Right hindlimb (tissue), 1 donor: ENCODE measurements at places on chromosomes 2 and 18.
A peak's percentile ranks its signal among the peaks of the same experiment; 100 is the strongest.

- DNase-seq = no peak
These were observed 284.4 kb downstream of the AFF3 start for GRCh38 chr2:99857867-99858444.

DNA sequence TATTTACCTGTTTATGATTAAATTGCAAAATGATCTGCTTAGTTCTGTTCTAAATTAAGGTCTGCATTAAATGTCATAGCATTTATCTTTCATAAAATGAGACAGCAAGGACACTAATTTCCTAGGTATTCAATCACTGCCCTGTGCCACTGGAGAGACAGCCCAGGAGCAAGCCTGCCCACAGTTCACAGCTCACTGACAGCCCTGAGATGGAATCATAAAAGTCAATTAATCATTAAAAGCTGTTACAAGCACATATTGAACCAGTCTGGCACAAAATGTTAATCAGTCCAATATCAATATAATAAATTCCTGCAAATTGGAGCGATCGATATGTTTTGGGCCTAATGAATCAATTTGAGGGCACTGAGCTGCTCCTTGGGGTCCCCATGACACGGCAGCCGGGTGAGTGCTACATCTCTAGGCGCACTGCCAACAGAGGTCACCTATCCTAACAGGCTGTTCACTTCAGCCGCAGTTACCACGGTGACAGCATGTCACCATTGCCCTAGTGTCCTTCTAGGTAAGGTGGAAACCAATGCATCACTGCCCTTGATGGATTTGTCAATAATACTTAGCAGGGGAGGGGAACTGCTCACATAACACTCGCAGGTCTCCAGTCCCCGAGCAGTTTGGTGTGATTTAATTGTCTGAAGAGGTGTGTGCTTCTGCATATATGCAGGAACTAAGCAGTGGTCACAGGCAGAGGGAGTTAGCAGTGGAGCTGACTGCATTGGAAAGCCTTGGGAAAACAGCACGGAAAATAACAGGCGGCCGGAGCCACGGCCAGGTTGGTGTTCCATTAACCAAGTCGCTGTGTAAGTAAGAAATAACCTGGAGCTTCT lies 47.3 kb downstream of the POU3F3 start:
- no peak for DNase-seq

DNA sequence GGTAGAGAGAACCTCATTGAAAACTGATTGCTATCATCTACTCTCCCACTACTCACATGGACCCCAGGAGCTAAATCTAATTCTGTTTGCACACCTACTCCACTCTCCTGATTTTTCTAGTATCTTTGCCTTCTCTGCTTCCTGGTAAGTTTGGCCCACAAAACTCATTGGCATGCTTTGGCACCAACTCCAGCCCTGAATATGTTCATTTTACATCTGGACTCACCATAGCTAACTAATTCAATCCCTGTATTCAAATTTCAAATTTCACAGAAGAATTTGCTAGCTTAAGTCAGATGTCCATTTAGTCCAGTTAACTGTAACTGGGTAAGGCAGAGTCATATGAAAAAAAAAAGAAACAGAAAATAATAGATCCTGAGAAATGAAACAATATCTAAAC lies 442.1 kb downstream of the SUCLG1 start:
- DNase-seq = no peak

DNA sequence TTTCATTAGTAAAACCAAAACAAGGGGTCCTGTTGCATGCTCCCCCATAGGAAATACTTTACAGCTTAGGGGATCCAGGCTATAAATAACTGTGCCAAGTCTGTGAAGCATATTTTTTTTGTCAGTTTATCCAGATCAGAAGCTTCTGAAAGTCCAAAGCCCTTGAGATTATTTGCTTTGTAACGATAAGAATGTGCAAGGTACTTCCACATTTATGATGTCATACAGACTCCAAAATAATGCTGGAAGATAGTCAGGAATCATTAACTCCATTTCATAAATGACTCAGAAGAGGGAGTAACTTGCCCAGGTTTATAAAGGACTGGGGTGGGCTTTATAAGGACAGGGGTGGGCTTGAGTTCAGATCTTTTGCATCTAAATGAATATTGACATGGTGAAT lies 29.3 kb downstream of the RDH14 start:
- DNase-seq = no peak

- no peak for DNase-seq
These were observed 53.4 kb downstream of the THADA start for GRCh38 chr2:43542285-43542933.

GRCh38 chr2:233179848-233180366 lies 71.6 kb upstream of the ATG16L1 start:
- no peak for DNase-seq

GRCh38 chr2:199310771-199311585 lies 146.8 kb downstream of the SATB2 start:
- DNase-seq = no peak

GRCh38 chr2:174546519-174547506 lies 50.8 kb downstream of the WIPF1 start:
- DNase-seq = no peak

GRCh38 chr18:44588508-44588907 lies 92.2 kb upstream of the SETBP1 start:
- DNase-seq = no peak

GRCh38 chr2:177728920-177729319 lies 336.3 kb downstream of the AGPS start:
- no peak for DNase-seq

GRCh38 chr2:55232863-55233657 lies 572 bp downstream of the RPS27A start:
- peak; percentile 56 for DNase-seq

DNA sequence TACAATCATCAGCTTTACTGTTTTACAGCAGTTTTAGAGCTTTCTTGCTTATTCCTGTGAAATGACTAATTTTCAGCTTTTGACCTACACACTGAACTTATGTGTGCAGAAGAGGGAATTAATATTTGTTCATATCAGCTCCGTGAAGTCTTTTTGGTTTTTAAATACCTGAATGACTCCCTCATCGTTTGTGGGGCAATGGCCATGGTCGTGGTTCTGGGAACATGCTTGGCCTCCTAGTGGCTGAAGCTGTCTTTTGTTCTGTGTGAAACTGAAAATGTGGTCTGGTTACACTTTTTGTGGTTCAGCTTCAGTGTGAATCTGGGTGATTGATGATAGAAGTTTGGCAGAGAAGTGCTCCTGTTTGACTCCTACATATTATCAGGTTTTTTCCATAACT lies 408.1 kb downstream of the THSD7B start:
- DNase-seq = no peak

DNA sequence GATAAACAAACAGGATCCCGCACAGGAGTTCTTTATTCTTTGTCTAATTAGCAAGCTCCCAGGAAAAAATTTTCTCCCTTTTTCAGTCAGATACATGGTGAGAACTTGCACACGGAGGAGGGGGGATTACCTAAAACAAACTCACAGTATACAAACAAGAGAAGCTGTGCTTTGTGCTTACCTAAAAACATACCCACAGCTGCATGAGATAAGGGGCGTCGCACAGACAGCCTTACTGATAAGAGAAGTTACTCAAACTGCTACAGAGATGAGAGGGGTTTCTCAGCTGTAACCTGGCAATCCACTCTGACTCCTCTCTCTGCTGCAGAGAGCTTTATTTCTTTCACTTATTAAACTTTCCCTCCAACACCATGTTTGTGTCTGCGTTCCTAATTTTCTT lies 32.9 kb upstream of the ST3GAL5 start:
- no peak for DNase-seq

DNA sequence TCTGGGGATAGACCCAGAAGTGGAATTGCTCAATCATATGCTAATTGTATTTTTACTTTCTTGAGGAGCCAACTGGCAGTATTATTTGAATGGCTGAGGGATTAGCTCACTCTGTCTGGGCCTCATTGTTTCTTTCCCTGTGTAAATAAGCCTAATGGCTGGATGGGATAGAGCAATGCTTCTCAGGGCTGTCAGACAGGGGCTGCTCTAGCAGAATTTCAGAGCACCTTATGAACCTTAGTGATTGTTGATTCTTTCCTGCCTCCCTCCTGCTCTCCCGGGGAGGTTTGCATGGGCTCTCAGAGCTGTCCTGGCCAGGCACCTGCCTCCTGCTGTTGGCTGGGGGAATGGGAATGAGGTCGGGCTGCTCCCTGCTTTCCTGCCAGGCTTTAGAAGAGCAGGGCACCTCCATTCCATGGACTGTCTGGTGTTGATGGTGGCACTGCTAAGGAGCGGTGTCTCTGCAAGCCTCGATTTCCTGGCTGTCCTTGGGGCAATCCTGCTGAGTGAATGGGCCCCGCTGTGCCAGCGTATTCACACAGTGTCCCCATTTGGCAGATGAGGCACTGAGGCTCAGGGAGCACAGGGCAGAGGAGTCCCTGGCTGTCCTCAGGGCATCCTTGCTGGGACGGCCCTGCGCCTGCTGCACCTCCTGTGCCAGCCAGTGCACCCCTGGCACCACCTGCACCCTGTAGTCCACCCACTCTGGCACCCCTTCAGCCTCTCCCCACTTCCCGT lies 468.2 kb upstream of the HS6ST1 start:
- no peak for DNase-seq

GRCh38 chr18:49648811-49649210 lies 87.0 kb downstream of the LIPG start:
- no peak for DNase-seq

- DNase-seq = peak; percentile 32
These were observed 56.9 kb upstream of the TMEM178A start for GRCh38 chr2:39608686-39609441.

- no peak for DNase-seq
These were observed 64.3 kb upstream of the EPAS1 start for GRCh38 chr2:46232860-46233259.

DNA sequence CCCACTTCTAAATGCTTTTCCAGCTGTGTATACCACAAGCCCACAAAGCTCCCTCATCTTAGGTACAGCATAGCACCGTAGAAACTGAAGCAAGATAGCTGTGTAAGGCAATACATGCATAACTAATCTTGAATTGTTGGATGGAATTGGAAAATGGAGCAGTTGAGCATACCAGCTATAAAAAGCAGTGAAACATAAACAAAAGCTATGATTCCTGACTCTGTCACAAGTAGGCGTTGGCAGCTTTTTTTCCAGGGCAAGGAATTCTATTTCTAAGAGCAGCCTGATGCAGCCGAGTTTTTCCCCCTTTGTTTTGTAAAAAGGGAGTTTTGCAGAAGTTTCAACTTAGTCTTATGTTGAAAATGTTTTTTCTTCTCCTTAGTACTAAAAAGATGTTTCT lies 32.4 kb downstream of the MOGAT1 start:
- DNase-seq = no peak

DNA sequence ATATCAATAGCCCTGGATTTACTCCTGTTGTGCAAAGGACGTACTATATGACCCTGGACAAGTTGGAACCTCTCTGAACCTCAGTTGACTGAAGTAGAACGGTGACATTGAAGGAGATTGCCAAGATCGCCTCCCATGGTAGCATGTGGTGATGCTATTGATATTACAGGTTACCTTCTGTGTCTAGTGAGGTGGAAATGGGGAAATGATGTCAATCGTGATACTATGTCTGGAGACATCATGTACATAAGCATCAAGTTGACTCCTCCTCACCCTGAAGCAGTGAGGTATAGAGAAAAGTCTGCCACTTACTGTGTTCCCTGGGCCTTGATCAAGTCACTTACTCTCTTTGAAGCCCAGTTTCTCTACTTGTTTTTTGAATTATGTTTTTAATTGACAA lies 93.9 kb downstream of the KLF7 start:
- DNase-seq = no peak

- no peak for DNase-seq
These were observed 98.3 kb downstream of the MAPRE2 start for GRCh38 chr18:35139517-35139916.

GRCh38 chr2:131673400-131674173 lies 145.9 kb downstream of the CCDC74A start:
- DNase-seq = peak; percentile 83

DNA sequence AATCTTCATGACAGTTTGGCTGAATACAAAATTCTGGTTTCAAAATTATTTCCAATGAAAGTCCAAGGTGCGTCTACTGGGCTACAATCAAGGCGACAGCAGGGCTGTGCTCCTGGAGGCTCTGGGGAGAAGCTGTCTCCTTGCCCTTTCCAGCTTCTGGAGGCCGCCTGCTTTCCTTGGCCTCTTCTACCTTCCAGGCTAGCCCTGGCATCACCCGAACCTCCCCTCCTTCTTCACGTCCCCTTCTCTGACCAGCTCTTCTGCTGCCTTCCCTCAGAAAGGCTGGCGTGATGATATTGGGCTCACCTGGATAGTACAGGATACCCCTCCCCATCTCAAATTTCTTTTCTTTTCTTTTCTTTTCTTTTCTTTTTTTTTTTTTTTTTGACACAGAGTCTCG lies 115.5 kb downstream of the KCNF1 start:
- DNase-seq = no peak

DNA sequence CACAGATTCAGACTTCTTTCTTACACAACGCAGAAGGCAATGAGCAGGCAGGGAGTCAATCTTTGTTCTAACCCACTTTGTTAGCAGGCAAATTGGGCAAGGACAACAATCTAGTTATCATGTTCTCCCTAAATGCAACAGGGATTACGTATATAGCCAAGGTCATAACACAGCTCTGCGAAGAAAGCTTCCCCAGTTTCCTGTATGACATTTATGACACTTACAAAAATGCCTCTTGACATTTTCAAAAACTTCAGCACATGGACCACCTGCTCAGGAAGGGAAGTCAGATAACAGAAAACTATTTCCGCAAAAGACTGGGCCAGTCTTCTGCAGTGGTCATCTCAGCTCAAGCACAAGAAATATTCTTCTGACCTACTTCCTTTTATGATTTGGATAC lies 106.1 kb downstream of the IRS1 start:
- DNase-seq = no peak

- no peak for DNase-seq
These were observed 55.3 kb upstream of the CSRNP3 start for GRCh38 chr2:165414187-165414586.

GRCh38 chr2:218880859-218881594 lies 375 bp downstream of the WNT10A start:
- DNase-seq = no peak

DNA sequence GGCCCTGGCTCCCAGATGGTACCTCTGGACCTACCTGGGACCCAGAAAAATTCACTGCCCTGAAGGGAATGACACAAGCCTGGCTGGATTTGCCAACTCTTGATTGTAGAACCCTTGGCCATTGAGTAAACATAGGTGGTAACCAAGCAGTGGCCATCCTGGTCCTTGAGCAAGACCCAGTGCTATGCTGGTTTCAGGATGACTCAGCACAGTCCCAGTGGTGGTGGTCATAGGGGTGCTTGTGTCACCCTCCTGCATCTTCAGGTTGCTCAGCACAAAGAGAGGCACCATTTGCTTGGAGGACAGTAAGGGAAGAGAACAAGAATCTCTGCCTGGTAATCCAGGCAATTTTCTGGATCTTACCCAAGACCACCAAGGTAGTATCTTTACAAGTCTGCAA lies 52.9 kb downstream of the UPP2 start:
- no peak for DNase-seq

DNA sequence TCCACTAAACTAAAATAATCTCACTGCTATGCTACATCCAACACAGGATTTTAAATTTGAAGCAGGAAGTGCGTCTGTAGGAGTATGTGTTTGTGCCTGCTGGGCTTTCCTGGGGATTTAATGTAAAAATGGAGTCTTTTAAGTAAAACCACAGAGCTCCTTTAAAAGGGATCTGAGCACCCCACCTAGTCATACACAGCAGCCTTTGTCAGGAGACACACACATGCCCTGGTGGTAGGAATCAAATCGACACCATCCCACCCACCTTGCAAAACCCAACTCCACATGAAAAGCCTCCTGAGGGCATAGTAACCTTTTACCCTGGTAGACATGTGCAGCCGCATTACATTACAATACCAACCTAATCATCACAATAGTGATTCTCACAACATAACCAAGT lies 29.1 kb downstream of the UXS1 start:
- DNase-seq = no peak

- DNase-seq = no peak
These were observed 107.7 kb downstream of the ICA1L start for GRCh38 chr2:202763916-202764315.
